ENCODE measurements at places on chromosomes 2 and 18.

DNA sequence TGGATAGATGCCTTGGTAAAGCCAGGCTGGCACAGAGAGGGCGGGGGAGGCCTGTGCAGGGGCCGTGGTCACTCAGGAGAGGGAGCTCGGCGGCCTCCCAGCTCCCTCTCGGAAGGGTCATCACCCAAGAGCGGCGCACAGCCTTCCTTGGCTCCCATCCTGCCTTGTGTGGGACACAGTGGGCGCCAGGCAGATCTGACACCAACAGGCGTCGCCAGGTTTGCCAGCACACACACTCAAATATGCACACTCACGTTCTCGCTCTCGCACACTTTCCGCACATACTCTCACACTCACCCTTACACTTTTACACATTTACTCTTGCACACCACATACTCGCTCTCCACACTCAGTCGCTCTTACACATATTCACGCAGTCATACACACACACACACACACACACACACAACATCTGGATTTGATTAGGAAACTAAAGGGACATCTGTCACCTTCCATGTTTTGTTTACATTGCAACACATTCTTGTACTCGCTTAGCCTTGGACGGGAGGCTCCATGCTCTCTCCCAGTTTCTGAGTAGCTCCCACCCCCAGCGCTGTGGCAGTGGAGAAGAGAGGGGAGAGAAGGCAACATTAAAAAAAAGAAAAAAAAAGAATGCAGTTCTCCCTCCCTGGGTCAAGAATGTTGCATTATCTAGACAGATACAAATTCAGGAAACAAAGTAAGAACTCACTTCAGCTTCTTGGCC lies 10.5 kb downstream of the CHMP1B start:
- no peak for DNase-seq

GRCh38 chr2:196750977-196751631 lies 48.4 kb downstream of the GTF3C3 start:
- DNase-seq: peak; percentile 60

DNA sequence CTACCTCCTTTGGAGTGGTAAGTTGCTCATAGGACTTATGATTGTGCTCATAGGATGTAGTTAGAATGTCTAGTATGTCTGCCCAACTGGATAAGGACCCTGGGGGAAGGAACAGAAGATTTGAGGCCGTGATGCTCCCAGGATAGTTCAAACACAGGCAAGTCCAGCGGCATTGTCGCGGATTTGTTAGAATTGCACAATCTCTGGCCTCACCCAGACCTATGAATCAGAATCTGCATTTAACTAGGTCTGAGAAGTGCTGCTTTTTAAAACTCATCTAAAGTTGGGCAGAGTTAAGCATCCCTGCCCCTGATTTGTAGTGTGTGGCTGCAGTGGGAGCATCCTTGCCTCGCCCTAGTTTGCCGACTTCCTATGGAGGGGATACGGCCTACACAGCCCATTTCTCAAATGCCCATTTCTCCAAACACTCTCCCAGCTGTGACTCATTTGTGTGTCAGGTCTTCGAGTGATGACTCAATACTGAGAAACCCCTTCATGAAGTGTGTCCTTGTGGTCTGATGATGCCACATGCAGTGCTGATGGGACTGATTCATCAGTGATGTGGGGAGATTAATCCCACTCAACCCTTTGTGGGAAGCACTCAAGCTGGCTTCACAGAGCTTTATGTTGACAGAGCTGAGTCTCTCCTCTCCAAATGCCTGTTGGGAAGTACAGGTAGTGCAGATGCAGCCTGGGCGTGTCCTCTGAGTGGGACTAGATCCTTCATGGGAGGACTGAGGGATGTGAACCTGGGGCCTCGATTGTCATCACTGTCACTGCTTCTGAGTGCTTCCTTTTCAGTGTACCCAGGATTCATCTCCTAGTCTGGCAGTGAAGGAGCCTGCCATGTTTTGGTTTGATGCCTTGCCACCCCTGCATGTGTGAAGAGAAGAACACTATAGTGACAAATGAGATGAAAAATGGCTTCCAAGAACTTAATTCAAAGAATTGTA lies 18.7 kb downstream of the SMIM21 start:
- peak; percentile 33 for DNase-seq

- no peak for DNase-seq
Measured at GRCh38 chr18:57480733-57481132, 45.6 kb downstream of the ONECUT2 start.

DNA sequence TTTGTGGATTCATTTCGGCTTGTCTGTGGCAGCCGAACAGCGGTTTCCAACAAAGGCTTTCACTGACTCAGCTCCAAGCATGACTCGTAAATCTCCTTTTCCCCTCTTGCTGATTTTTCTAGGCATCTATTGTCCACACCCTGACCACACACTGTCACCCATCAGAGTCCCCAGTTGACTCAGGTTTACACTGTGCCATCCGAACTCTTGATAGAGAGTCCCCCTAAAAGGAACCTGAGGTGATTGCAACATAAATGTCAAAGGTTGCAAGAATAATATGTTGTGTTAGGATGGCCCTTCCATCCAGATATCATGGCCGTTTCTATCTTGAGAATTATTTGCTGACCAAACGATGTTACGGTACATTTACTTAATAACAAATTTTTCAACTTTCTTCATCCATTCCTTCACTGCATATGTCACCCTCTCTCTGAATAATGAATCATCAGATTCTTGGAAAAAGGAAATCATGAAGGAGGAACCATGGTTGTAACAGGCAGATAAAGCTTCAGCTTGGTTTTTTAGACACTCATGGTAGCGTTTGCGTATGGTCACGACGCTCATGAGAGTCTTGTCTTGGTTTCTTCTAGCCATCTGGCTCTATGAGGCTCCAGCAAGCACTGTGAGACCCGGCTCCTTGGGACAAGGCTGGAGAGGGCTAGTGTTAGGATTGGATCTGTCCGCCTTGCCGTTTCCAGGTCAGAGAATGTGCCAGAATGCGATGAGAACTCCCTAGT lies 72.1 kb downstream of the NPAS2 start:
- DNase-seq: no peak

- no peak for DNase-seq
Measured at GRCh38 chr18:39208729-39209128, 1643.1 kb upstream of the CELF4 start.

GRCh38 chr2:132692816-132693215 lies 22.8 kb upstream of the LYPD1 start:
- no peak for DNase-seq

DNA sequence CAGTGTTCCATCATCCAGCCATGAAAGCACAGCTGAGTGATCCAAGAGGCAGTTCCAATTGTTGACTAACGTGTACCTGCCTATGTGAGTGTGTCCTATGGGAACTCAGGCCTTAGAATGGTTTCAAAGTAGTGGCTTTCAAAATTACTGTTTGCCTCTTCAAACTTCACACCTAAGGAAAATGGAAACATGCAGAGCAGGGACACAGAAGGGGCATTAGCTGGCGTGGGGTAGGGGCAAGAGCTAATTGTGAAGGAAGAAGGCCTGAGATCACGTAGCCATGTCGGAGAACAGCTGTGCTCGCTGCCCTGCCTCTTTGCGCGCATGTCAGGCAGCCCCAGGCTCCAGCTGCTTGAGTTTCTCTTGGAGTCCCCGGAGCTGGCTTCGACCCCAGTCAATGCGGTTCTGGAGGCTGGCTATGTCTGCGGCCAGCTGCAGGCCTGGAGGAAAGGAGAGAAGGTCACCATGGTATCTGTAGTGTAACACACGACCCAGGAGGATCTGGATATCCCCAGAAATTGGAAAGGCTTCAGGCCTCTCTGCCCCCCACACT lies 3.8 kb upstream of the IMP4 start:
- DNase-seq: no peak

All from CD14-positive monocyte (primary cell).